ENCODE measurements at places on chromosomes 11 and 22.

DNA sequence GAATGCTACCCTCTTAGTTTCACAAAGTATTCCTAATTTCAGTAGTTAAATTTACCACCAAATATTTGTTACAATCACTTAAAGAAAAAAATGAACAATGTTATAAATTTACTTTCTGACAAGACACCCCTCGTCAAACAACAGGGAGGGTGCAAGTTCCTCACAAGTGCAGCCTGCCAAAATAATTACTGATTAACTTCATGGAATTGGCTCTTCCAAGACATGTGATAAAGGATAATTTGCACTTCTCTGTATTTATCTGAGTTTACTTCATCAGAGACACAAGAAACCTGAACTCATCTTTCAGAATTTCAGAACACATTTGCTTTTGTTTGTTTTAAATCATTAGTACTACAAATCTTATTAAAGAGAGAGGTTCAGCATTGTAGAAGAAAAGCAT lies 66.5 kb downstream of the LARGE2 start:
- no peak for DNase-seq

DNA sequence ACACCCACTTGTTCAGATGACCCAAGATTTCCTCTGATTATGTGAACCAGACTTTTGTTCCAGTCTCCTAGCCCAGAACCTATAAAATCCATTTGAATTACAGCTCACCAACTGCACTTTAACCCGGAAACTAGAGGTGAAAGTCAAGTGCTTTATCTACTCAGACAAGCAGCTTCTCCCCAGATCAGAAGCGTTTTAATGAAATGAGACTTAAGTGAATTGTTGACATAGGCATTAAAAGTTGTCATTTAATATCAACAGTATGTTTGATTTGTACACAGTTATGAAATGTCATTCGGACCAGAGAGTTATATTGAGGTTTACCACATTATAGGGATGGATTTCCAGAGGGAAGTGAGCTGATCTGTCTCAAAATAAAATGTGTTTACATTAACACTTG lies 52.0 kb downstream of the CADM1 start:
- DNase-seq = no peak

GRCh38 chr11:68806931-68807844 lies 34.5 kb downstream of the CPT1A start:
- no peak for DNase-seq

GRCh38 chr11:3090096-3090901 lies 33.1 kb upstream of the CARS1 start:
- DNase-seq = peak; percentile 12

DNA sequence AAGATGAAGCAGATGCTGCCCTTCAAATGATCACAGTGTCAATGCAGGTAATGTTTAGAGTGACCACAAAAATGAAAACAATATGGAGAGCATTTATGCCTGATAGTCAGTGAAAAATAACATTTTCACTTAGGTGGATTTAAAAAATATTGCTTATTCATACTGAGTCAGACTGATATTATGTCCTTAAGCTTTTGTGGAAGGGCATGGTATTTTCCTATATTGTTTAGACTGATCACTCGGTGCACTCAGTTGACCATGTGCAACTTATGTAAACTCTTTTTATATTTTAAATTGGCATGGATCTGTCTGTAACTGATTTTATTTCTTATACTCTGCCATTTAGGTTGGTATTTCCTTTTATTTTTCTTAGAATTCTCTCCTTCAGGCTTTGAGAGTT lies 106.6 kb downstream of the DYNC2H1 start:
- no peak for DNase-seq

GRCh38 chr11:36380296-36381014 lies 84.4 kb downstream of the PRR5L start:
- no peak for DNase-seq

DNA sequence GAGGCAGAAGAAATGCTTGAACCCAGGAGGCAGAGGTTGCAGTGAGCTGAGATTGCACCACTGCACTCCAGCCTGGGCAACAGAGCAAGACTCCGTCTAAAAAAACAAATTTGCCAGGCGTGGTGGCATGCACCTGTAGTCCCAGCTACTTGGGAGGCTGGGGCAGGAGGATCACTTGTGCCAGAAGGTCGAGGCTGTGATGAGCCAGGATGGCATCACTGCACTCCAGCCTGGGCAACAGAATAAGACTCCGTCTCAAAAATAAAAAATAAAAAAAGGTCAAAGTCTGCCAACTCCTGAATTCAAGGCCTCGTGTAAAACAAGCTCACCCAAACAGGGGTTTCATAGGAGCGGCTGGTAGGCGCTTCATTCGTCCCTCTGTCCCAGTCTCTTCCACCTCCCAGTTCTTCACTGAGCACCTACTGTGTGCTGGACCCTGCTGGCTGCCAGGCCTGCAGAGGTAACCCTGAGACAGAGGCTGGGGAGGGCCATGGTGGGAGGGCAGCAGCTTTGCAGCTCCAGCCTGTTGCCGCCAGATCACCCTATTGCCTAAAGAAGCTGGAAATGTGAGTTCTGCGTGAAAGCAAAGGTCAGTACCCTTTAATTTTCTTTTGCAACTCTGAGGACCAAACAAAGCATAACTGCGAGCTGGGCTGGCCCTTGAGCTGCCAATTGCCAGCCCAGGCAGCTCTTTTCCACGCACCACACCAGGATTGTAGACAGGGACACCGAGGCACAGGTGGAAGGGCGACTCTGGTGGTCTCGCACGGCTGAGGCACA lies 15.3 kb downstream of the RPL3 start:
- DNase-seq = no peak

DNA sequence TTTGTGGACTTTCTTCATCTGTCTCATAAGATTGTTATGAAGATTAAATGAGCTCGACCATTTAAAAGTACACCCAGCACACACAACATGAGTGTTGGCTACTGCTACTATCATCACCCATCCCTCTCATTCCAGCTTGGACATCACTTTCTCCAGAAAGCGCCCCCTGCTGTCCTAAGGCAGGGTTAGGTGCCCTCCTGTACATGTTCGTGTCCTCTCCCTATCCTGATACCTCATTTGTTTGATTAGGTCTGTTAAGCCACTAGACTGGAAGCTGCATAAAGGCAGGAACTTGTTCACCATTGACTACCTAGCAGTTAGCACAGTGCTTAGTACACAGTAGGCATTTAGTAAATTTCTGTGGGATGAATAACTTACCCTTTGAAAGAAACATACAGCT lies 85.5 kb downstream of the ENTHD1 start:
- no peak for DNase-seq

All from GM20000 (cell line).